Lower leg skin (tissue), 4 donors: ENCODE measurements at places on chromosomes 12 and 14.
A peak's percentile ranks its signal among the peaks of the same experiment; 100 is the strongest.

DNA sequence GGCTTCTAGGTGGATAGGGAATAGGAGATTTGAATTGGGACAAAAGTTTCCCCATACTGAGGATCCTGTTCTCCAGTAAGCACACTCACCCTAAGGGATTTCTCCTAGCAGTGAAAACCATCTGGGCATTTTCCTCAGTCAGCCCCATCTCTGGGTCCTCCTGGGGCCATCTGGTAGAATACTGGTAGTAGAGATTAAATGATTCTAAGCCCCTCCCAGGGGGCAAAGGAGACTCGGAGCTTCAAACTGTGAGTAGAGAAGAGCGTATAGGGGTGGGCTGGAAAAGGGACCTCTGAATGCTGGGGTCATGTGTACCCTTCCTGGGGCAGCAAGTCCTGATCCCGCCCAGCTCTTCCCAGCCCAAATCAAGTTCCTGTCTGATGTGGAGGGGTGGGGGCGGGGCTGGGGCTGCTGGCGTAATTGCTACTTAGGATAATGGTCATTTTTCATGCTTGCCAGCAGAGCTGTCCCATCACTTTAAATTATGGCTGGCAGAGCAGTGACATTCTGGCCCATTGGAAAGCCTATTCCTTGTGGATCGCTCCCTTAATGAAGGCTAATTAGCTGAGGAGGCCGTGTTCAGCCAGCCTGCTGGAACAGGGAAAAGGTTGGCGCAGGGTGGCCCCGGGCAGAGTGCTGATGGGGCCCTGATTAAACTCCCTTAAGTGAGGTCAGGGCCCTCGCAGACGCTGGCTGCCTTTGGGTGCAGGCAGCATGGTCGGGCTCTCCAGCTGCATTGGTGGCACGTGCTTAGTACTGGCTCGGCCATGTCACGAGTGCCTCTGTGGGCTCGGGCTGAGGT lies 127.8 kb downstream of the TSPAN9 start:
- DNase-seq, result no peak

GRCh38 chr12:89828575-89828974 lies 119.9 kb upstream of the ATP2B1 start:
- DNase-seq, result no peak

- no peak for DNase-seq
Measured at GRCh38 chr14:31876741-31877140, 200.4 kb upstream of the ARHGAP5 start.

GRCh38 chr14:76328457-76329137 lies 47.3 kb upstream of the ESRRB start:
- DNase-seq, result no peak

DNA sequence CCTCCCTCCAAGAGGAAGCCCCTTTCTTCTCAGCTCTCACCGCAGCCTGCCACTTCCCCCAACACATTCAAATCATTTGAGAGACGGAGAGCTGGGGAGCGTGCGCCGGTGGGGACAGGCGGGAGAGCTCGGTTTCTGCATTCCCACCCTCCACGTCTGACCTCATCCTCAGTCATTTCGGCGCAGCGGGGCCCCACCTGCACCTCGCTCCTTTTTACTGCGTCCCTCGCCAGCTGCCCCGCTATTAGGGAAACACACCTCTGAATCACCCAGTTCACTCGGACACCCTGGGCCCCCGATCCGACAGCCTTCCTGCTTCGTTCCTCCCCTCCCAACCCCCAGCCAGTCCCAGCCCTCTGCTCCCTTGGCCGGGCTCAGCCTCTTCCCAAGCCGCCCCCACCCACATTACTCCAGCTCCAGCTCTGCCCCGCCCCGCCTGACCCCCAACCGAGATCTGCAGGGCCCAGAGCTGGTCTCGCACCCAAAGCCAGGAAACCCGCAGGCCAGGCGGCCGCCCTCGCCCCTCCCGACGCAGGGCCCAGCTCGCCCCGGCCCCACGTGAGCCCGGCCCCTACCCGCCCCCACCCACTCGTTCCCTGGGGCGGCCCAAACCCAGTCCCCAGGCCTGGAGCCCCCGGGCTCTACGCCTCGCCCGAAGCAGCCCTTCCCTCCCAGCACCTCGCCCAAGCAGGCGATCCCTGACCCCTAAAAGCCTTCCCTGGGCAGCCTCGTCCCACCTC lies 783 bp downstream of the CORO1C start:
- DNase-seq, result peak; percentile 94

- no peak for DNase-seq
Measured at GRCh38 chr12:117502633-117503032, 141.2 kb upstream of the NOS1 start.

DNA sequence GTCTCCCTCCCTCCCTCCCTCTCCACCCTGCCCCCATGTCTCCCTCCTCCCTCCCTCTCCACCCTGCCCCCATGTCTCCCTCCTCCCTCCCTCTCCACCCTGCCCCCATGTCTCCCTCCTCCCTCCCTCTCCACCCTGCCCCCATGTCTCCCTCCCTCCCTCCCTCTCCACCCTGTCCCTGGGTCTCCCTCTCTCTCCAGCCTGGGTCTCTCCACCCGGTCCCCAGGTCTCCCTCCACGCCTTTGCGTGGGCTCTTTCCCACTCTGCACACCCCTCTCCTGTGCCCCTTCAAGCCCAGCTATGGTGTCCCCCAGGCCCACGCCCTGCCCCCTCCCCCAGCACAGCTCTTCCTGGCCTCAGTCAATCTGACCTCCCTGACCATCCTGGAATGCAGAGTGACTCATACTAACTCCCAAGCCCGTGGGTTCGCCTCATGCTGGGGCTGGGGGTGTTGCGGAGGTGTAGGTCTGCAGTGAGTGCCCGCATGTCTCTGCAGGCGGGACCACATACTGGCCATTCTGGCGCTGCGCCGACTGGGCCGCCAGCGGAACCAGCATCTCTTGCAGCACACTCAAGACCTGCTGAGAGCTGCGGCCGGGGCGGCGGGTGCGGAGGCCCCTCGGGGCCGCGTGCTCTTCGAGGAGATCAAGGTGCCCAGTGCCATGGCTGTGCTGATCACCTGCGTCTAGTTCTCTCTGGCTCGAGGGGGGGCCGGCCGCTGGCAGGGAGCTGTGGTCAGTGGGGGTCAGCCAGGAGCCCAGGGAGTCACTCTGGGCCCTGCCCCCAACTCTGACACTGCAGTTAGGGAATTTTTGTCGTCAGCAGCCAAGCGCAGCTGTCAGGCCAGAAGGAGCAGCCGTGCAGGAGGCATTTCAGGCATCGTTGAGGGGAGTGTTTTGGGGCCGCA lies 13.5 kb upstream of the TNFAIP2 start:
- DNase-seq, result no peak

GRCh38 chr14:95901054-95901453 lies 24.4 kb downstream of the TUNAR start:
- DNase-seq, result no peak

DNA sequence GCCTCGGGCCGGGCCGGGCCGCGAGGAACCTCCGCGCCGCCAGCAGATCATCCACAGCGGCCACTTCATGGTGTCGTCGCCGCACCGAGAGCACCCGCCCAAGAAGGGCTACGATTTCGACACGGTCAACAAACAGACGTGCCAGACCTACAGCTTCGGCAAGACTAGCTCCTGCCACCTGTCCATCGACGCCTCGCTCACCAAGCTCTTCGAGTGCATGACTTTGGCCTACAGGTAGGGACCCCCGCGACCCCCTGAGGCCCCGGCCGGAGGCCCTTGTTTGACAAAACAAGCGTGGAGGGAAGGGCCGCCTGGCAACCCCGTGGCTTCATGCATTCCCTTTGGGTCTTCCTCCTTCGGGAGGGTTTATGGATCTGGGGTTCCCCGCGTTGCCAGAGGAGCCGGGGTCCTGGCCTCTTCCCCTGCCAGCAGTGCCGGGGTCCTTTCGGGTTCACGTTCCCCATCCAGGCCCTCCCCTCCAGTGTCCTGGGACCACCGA lies 526 bp downstream of the MLXIP start:
- no peak for DNase-seq

DNA sequence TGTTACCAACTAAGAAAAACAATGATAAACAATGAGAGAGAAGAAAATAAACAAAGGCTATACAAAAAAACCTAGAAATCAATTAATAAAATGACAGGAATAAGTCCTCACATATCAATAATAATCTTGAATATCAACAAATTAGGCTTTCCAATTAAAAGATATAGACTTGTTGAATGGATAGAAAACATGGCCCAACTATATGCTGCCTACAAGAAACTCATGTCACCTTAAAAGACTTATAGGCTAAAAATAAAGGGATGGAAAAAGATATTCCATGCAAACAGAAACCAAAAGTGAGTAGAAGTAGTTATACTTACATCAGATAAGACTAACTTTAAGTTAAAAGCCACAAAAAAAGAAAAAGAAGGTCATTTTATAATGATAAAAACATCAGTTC lies 183.9 kb downstream of the MYRFL start:
- no peak for DNase-seq

DNA sequence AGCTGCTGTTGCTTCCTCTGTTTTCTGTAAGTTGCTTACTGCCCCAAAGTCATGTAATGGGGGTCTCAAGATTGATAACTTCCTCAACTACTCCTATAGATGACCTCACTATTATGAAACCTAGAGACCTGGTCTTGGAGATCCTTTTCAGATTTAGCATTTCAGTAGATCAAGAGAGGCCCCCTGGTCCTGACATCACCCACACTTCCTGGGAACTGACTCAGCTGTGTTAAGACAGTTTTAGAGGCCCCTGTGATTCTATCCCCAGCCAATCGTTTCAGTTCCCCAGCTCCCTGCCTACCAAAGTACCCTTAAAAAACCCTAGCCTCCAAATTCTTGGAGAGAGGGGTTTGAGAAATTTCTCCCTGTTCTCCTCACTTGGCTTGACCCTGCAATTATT lies 9.2 kb upstream of the ARG2 start:
- DNase-seq, result no peak

- no peak for DNase-seq
Measured at GRCh38 chr14:56742391-56742878, 67.8 kb downstream of the OTX2 start.

GRCh38 chr12:69929531-69929930 lies 104.5 kb downstream of the MYRFL start:
- no peak for DNase-seq
